Forelimb muscle (tissue), 1 donor: ENCODE measurements at places on chromosomes 6 and 20. TPM values are rescaled to one million over a fixed set of nuclear protein-coding genes. Genes with fewer than 3 reads are reported as not detected.

- no peak for DNase-seq
These were observed 156.9 kb upstream of the BEND3 start for GRCh38 chr6:107272246-107272645.

The NOX3 gene
- polyA plus RNA-seq = not detected

DNA sequence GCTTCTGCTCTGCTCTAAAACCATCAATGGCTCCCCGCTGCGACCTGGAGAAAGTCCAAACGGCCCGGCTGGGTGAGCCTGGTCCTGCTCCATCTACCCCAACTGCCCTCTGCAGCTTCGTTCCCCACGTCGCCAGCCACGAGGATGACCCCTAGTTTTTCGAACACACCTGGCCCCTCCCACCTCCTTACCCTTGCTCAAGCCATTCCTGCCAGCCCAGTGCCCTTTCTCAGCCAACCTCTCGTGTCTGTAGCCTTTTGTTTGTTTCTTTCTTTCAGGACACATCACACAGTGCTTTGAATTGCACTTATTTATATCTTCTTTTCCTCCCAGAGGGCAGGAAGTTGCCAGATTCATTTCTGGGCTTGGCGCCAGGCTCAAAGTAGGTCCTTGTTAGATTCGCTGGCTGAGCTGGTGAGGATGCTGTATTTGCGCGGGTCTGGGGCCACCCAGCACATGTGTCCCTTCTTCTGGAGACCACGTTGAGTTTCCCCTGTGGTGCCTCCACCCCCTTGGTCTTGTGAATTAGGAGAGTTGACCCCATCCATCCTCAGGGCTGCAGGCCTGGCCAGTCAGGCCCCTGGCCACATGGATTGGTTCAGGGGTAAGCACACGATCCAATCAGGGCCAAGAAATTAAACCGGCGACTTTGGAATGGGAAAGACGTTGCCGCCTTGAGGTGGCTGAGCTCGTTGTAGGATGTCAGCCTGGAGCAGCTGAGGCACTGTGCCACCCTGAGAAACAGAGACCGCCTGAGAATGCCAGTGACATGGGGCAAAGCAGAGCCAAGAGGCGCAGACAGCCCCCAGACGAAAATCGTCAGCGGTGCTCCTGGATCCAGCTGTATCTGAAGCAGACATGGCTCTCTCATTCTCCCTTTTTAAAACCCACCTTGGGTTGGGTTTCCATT, 156.0 kb downstream of the CEBPB start:
- no peak for DNase-seq

DNA sequence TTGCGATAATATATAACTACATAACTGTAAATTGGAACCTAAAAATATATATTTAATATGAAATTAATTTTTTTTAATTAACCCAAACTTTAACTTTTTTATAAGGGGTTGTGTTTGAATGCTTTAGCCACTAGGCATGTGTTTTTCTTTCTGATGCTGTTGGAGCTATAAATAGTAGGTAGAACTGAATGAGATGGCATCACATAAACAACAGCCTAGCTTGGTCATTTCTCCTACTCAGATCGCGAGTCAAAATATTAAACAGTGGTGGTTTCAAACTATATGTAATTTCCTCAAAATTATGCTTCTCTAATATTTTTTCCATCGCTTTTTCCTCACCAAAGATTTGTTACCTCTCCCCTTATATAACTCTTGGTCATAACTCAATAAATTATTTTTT, 243.2 kb downstream of the ARID1B start:
- DNase-seq = no peak

GRCh38 chr6:143234734-143235133, 174.0 kb downstream of the AIG1 start:
- DNase-seq = no peak

The SMLR1 gene
- polyA plus RNA-seq = 0.10 TPM

- DNase-seq = no peak
These were observed 18.6 kb downstream of the RBM24 start for GRCh38 chr6:17299750-17300149.

The SNAP91 gene
- 1.8 TPM for polyA plus RNA-seq

GRCh38 chr6:1311400-1312202, at the start of gene FOXQ1:
Gene FOXQ1, plus strand, starts transcription at chr6:1312098. Its CDS starts 607 bp downstream, at chr6:1312705.
- no peak for DNase-seq

The FRK gene
- 0.30 TPM for polyA plus RNA-seq

- no peak for DNase-seq
These were observed 183.1 kb downstream of the PRDM13 start for GRCh38 chr6:99789767-99790166.
